Activated naive CD4-positive, alpha-beta T cell treated with anti-CD3 and anti-CD28 coated beads, Interleukin-2, amount 10 ng/mL, durations not matched to agents 5 hours and 36 hours (primary cell): ENCODE measurements at places on chromosomes 1 and 21. TPM values are rescaled to one million over a fixed set of nuclear protein-coding genes. Genes with fewer than 3 reads are reported as not detected.

ZNF697 gene
- total RNA-seq = 0.17 TPM

ATP1A2 gene
- total RNA-seq = not detected

RNF207 gene
- total RNA-seq = 4.4 TPM

FCGR3B gene
- total RNA-seq = not detected

AMY1C gene
- total RNA-seq = not detected

AMIGO1 gene
- total RNA-seq = 7.3 TPM

ATP1A4 gene
- total RNA-seq = not detected

SSX2IP gene
- total RNA-seq = 14.3 TPM

HSD3B2 gene
- total RNA-seq = not detected

GJA4 gene
- not detected for total RNA-seq

FCRL1 gene
- not detected for total RNA-seq

PDPN gene
- total RNA-seq = not detected

CD5L gene
- total RNA-seq = not detected

RAB3B gene
- total RNA-seq = 0.07 TPM

SLAMF1 gene
- total RNA-seq = 52.2 TPM

FOXO6 gene
- not detected for total RNA-seq

CYP4A11 gene
- not detected for total RNA-seq

IFI44 gene
- 42.6 TPM for total RNA-seq

TRIM46 gene
- total RNA-seq = 19.1 TPM

GPN2 gene
- total RNA-seq = 27.9 TPM

MPL gene
- not detected for total RNA-seq

SMPDL3B gene
- total RNA-seq = 1.0 TPM

HNRNPR gene
- 163 TPM for total RNA-seq

SOX13 gene
- 0.48 TPM for total RNA-seq

UTS2 gene
- not detected for total RNA-seq

CLDN14 gene
- total RNA-seq = not detected

ACKR1 gene
- not detected for total RNA-seq

REG4 gene
- total RNA-seq = 2.2 TPM

CD34 gene
- total RNA-seq = 0.08 TPM

FALEC gene
- total RNA-seq = not detected

AKR7A3 gene
- total RNA-seq = 0.53 TPM

AKNAD1 gene
- not detected for total RNA-seq

CNST gene
- 43.4 TPM for total RNA-seq

MPC2 gene
- 52.9 TPM for total RNA-seq

UTP25 gene
- total RNA-seq = 7.4 TPM

IGSF21 gene
- not detected for total RNA-seq

CYP4Z1 gene
- total RNA-seq = not detected

IQGAP3 gene
- total RNA-seq = 24.9 TPM

IVL gene
- total RNA-seq = not detected

SELENBP1 gene
- not detected for total RNA-seq

GRIK1 gene
- total RNA-seq = not detected

SYPL2 gene
- total RNA-seq = not detected

S100A7 gene
- not detected for total RNA-seq

LCE1D gene
- not detected for total RNA-seq

GABRD gene
- 0.28 TPM for total RNA-seq

SGIP1 gene
- total RNA-seq = not detected

CD164L2 gene
- total RNA-seq = not detected

AUNIP gene
- 4.4 TPM for total RNA-seq
